ENCODE measurements at places on chromosomes 11 and 22.

DNA sequence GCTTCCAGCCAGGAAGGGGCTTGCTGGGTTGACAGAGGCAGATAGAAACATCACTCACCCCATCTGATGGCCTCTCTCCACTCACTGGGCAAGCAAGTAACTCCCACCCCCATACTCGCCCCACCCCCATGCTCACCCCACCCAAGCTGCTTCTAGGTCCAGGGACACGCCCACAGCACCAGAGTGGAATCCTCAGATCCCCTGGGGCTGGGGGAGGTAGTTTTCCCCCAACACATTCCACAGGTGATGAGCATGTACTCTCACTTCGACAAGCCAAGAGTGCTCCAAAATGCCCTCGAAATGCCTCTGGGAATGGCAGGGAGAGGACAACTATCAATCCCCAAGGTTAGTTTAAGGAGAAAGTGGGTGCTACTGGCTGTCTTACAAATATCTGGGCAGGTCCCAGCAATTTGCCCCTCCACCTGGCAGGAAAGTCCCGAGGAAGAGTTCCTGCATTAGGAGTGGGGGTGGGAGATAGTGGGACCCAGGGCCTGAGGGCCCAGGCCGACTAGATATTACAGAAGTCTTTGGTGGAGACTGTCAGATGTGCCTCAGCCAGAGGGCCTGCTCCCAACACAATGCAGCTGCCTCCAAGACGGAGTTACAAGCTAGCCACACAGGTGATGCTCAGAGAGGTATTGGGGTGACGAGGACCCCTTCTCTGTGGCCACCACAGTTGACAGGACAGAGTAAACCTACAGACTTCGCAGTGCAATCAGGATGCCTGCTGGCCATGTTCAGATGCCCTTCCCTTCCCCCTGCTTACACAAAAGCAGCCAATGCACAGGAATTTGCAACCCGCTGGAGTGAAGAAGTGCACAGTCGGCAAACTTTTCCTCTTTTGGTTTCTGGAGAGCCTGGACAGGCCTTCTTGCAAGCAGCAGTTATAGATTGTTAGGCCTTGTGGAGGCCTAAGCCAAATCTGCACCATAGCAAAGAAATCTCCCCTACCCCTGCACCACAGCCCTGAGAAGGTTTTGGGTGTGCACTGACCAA, 2.9 kb upstream of the LMO1 start:
- DNase-seq, result no peak

DNA sequence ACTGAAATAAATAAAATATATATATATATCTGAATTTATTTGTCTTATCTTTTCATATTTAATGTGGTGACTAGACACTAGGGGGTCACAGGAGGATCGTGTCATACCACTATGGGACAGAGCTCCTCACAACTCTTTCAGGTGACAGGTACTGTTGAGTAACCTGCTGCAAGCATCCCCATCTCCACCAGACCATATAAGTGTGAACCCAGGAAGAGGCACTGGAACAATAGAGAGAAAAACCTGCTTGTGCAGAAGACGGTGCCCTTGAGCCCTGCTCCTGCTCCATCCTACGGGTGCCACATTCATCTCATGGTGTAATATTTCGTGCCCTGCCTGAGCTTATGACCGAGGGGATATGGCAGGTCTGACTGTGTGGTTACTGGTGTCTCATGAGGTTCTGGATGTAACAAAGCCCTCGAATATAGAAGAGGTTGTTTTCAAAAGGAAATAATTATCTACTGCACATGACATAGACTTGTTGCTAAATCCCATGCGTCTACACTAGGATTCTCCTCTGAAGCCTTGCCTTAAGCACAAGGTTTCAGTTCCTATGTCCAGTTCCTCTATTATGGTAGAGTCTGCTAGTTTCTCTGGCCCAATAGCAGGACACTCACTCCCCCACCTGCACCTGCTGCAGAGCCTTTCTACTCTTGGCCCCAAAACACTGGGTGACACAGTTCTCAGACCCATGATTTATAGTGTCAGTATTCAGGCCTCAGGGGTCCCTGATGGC, 70.4 kb downstream of the GGTLC2 start:
- DNase-seq, result no peak

GRCh38 chr11:67178421-67178820, 59.4 kb downstream of the KDM2A start:
- no peak for DNase-seq

DNA sequence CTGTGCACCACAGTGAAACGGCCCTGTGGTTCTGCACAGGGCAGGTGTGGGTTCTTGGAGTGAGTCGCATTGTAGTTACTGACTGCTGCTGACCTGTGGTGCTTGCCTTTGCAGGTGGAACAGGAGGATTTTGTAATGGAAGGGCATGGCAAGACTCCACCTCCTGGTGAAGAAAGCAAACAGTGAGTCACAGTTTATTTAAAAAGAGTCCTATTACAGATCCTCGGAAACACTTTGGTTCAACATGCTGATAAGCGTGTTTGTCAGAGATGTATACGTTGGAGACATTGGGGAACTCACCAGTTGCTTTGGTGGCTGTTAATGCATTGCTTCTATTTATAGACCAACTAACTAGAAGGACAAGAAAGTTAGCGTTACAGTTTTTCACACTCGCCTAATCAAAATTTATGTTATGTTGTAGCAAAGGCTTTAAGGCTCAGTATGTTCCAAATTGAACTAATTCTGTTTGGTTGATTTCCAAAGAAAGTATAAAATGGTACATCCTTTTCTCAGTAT, 21.7 kb upstream of the TNRC6B start:
- no peak for DNase-seq

DNA sequence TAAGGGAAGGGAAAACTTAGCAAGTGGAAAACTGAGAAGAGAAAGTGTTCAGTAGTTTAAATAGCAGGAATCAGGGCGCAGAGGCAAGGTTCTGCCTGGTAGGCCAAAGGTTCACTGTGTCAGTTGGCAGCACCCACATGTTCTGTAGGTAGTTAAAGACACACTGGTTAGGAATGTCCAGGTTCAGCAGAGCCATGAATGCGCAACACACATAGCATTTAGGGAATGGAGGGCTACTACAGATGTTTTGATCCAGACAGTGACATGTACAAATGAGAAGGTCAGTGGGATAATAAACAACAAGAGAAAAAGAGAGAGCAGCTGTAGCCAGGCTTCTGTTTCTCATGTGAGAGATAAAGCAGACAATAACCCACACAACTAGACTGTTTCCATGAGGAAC, 56.2 kb upstream of the ARHGAP42 start:
- no peak for DNase-seq

GRCh38 chr11:95100856-95101507, 11.3 kb downstream of the ENDOD1 start:
- DNase-seq, result no peak

GRCh38 chr11:13826505-13827278, 135.8 kb upstream of the SPON1 start:
- no peak for DNase-seq

GRCh38 chr11:121864660-121865059, 251.4 kb downstream of the BLID start:
- no peak for DNase-seq

DNA sequence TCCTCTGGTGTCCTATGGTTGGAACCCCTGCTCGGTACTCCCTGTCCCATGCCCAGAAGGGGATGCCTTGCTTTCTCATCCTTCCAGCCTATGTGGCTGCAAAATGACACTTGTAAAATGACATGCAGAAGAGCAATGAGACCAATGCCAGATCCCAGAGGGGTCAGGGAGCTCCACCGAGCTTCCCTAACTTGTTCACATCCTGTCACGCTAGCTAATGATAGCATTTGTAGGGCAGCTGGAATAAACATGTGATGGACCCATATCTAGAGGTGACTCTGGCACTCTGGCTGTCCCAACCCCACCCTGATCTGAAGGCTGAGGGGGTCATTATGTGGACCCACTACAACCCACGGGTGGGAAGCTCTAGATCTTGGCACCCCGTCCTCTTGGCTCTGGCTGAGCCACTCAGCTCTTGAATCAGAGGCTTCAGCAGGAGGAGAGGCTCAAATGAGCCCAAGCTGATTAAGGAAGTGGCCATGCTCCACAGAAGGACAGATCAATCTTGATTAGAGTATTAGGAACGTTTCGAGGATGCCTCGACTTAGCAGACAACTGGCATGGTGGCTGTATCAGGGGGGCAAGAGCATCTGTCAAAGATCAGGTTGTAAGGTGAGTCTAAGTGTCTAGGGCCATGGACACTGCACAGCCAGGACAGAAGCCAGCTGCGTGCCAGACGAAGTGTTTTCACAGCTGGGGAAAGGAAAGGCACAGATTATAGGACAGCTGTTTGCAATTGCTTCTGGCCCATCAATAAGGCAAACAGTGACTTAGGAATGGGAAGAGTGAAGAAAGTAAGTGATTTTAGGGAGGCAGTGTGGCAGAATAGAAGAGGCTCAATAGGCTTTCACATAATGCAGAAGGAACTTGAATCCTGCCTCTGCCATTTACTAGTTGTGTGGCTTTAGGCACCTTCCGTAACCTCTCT, 182.8 kb downstream of the KIRREL3 start:
- no peak for DNase-seq

GRCh38 chr22:20520093-20520511, 12.7 kb downstream of the MED15 start:
- DNase-seq, result no peak

DNA sequence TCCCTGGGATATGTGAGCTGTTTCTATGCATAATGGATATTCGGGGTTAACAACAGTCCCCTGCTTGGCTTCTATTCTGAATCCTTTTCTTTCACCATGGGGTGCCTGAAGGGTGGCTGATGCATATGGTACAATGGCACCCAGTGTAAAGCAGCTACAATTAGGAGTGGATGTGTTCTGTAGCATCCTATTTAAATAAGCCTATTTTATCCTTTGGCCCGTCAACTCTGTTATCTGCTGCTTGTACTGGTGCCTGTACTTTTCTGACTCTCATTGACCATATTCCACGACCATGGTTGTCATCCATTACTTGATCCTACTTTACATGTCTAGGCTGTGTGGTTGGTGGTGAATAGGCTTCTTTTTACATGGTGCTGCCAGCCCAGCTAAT, 1.3 kb downstream of the TUG1 start:
- no peak for DNase-seq

GRCh38 chr11:66881451-66881835, 24.6 kb downstream of the LRFN4 start:
- DNase-seq, result no peak

DNA sequence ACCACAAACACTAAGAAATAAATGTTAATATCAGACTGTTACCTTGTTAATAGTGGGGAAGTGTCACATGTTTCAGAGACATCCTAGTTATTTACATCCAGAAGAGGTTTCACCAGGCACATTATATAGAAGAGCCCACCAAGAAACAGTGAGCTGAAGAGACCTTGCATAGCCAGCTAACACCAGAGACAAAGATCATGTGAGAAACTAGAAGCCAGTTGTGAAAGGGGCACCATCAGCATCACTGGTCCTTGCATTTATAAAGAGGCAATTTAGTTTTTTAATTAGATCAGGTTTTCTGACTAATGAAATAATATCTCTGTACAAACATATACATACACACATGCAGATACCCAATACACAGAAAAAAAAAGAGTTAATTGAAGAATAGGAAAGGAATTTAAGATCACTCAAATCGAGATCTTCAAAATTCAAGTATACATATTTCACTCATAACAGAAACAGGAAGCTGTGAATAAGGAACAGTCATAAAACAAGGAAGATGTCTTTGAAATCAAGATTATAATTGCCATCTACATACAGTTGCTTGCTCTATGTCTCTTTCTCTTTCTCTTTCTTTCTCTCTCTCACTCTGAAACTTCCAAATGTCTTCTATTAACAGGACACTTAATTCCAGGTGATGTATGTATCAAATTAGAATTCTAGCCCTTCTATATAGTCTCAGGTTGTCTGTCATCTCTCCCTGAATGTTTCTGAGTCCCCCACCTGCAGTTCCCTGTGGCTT, 348.7 kb downstream of the ETS1 start:
- DNase-seq, result no peak

- DNase-seq, result no peak
Measured at GRCh38 chr22:44293876-44294275, 18.9 kb downstream of the SHISAL1 start.

DNA sequence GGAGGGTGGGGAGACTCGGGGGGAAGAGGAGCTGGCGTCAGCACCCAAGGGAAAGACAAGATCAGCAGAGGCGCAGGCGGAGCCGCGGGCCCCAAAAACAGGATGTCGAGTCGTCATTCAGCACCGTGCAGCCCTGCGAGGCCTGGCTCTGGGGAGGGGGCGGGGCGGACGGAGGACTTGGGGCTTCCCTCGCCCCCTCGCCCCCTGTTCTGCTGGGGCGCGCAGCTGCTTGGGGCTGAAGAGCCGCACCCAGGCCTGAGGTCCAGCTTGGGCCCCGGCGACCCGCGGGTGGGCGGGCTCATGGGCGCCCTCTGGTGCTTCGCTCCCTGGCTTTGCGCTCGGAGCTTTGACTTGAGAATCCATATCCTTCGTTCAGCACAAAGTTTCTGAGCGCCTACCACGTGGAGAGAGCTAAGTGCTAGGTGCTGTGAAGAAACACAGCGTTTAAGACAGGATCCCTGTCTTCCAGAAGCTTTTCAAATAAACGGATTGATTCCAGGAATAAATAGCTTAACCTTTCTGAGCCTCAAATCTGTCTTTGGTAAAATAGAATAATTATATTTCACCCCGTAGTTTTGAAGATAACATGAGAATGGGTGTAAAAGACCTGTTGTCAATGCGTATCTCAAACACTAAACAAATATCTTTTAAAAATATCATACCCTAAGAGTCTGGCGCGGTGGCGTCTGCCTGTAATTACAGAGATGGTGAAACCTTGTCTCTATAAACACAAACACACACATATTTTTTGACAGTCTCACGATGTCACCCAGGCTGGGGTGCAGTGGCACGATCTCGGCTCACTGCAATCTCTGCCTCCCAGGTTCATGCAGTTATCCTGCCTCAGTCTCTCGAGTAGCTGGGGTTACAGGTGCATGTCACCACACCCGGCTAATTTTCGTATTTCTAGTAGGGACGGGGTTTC, 929 bp upstream of the RHOG start:
- DNase-seq, result peak; percentile 88

- DNase-seq, result no peak
Measured at GRCh38 chr11:127925475-127925874, 661.9 kb downstream of the ETS1 start.

- DNase-seq, result no peak
Measured at GRCh38 chr11:134577751-134578395, 165.8 kb upstream of the B3GAT1 start.

DNA sequence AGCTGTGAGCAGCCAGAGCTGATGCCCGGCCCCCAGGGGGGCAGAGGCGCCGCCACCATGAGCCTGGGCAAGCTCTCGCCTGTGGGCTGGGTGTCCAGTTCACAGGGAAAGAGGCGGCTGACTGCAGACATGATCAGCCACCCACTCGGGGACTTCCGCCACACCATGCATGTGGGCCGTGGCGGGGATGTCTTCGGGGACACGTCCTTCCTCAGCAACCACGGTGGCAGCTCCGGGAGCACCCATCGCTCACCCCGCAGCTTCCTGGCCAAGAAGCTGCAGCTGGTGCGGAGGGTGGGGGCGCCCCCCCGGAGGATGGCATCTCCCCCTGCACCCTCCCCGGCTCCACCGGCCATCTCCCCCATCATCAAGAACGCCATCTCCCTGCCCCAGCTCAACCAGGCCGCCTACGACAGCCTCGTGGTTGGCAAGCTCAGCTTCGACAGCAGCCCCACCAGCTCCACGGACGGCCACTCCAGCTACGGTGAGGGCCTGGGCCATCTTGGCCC, 6.1 kb downstream of the CDC42EP1 start:
- no peak for DNase-seq

GRCh38 chr11:81432333-81432732, 1301.3 kb downstream of the FAM181B start:
- no peak for DNase-seq

GRCh38 chr11:8239040-8239439, 24.6 kb downstream of the LMO1 start:
- DNase-seq, result no peak
